ENCODE measurements at places on chromosomes 2 and 18. TPM values are rescaled to one million over a fixed set of nuclear protein-coding genes. Genes with fewer than 3 reads are reported as not detected.

- no peak for DNase-seq
- H3K27me3 ChIP-seq = peaks cover 4% of the 10 kb centered on the region
- no peaks in the 10 kb centered on the region for H3K4me1 ChIP-seq
- H3K27ac ChIP-seq = no peak overlapping the region
Measured at GRCh38 chr2:118371515-118371914, 283.2 kb downstream of the INSIG2 start.

DNA sequence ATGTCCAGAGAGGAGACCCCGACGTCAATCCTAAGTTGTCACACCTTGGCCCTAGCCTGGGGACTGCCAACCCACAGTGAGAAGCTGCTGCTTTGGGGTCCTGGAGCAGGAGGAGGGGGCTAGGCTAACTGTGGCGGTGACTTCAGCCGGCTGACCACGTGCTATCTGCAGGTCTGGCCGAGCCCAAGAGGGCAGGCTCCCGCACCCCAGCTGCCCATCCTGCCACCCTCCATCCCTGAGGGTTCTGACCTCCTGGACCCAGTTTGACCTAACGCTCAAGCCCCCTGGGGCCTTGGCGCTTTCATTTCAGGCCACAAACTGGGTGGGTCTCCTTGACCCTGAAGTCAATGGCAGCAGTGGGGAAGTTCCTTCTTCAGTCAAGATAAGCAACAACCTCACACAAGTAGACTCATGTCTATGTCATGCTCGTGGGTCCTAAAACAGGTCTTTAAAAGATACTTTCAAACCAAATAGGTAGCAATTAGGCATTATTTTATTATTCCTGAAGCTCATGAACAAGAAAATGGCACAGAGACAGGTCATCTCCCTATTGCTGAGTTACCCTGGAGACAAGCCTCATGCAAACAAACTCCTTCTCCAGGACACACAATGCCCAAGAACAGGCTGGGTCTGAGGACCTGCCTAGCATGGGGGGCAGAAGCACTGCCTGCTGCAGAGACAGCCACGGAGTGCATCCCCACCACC lies 2.3 kb downstream of the HES6 start:
- H3K36me3 ChIP-seq = no peaks in the 10 kb centered on the region
- H3K27me3 ChIP-seq = no peaks in the 10 kb centered on the region
- H3K4me1 ChIP-seq = no peaks in the 10 kb centered on the region
- H3K4me3 ChIP-seq = no peak overlapping the region
- DNase-seq = no peak

DNMT3A gene
- total RNA-seq = 29.3 TPM

GRCh38 chr2:181250691-181251090 lies 206.5 kb upstream of the ITGA4 start:
- no peaks in the 10 kb centered on the region for H3K4me1 ChIP-seq
- H3K4me3 ChIP-seq = no peak overlapping the region
- no peak for DNase-seq

PARD3B gene
- 3.6 TPM for total RNA-seq

RIT2 gene
- not detected for total RNA-seq

DNA sequence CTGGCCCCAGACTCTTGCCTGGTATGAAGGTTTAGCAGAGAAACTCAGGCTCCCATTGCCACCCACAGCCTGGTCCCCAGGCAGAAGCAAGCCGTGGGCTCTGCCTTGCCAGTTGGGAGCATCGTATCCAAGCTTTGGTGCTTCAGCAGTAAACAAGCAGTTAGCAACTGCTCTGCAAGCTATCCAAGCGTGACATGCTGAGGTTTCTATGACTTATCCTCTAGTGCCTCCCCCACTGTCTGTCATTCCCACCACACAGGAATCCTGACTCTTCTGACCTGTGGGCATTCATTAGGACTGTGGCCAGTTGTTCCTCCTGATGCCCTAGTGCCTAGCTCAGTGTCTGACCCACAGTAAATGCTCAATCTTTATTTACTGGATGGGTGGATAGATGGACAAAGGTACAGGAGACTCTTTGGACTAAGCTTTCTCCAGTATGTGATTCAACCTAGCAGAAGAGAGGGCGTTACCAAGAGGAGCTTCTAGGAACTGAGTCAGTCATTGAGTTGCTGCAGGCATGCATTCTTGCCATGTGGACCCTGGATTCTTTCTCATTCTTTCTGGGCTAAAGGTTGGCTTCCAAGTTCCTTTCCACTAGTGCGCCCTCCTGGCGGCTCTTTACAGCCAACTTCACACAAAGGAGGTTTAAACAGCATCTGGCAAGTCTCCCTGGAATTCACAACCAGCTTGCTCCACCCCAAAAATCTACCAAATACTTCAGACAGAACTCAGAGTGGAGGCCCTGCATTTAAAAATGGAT lies 40.6 kb upstream of the MRPL19 start:
- DNase-seq = no peak
- H3K27ac ChIP-seq = no peak overlapping the region
- no peaks in the 10 kb centered on the region for H3K36me3 ChIP-seq
- no peak overlapping the region for H3K4me3 ChIP-seq

GRCh38 chr2:70388128-70388527 lies 86.3 kb upstream of the FAM136A start:
- H3K27me3 ChIP-seq = no peaks in the 10 kb centered on the region
- H3K4me1 ChIP-seq = no peaks in the 10 kb centered on the region
- H3K4me3 ChIP-seq = no peak overlapping the region
- no peak for DNase-seq
- H3K27ac ChIP-seq = no peak overlapping the region

POTEC gene
- not detected for total RNA-seq

GRCh38 chr2:170260188-170260587 lies 82.2 kb downstream of the MYO3B start:
- no peaks in the 10 kb centered on the region for H3K36me3 ChIP-seq
- H3K4me3 ChIP-seq = no peak overlapping the region
- no peaks in the 10 kb centered on the region for H3K27me3 ChIP-seq

GRCh38 chr2:85291425-85292023 lies 36.3 kb downstream of the TGOLN2 start:
- no peak overlapping the region for H3K4me3 ChIP-seq
- 0 out of 2 replicates have a peak, but pooled peaks cover 2% of the 10 kb centered on the region for H3K36me3 ChIP-seq
- H3K27ac ChIP-seq = no peak overlapping the region
- H3K4me1 ChIP-seq = peaks cover 13% of the 10 kb centered on the region
- DNase-seq = no peak

NTSR2 gene
- total RNA-seq = 0.15 TPM

SERPINB7 gene
- not detected for total RNA-seq

DNA sequence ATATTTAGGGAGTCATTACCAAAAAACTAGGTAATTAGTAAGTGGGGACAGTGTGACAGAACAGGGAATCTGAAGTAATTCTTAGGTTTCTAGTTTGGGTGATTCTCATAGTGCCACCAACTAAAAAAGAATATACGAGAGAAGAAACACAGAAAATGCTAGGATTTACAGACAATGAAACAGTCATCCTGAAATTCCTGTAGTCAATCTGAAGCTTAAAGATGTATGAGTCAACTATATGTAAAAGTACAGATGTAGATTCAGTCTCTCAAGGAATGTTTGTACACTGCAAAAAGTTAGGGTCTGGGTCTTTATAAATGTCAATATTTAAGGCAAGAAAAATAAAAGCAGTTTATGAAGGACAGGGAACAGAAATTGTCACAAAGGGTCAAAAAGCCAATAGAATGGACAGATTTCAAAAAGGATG lies 107.0 kb downstream of the STRN start:
- H3K27ac ChIP-seq = no peak overlapping the region
- no peaks in the 10 kb centered on the region for H3K4me1 ChIP-seq
- H3K4me3 ChIP-seq = no peak overlapping the region
- H3K36me3 ChIP-seq = peaks cover 4% of the 10 kb centered on the region
- no peaks in the 10 kb centered on the region for H3K27me3 ChIP-seq

DNA sequence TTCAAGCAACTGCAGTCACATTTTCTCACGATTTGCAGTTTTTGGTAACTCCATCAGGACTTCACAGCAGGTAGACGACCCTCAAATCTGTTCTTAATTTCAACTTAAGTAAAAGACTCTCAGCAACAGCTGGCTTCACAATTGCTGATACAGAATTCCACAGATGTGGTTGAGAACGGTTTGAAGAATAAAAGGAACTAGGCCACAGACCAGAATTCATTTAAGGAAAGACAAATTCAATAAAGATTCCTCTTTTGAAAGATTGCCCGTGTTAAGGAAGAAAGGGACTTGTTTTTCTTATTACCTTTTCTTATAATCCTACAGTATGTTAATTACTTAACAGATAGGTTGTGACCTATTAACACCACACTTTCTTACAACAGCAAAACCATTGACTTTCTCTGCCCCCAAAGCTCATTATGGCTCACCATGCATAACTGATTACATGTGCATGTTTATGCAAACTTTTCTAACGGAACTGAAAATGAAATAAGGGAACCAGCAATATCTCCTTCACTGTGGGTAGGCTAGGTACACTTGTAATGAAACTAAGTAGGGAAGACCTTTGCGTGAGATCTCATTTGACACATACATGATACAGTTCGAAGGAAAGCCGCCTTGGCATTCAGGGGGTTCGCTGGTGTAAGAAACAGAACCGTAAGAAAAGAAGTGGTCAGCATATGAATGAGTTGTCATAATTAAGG lies 4.7 kb upstream of the ZNF516 start:
- peaks cover 5% of the 10 kb centered on the region for H3K4me1 ChIP-seq
- no peak overlapping the region for H3K27ac ChIP-seq
- no peak overlapping the region for H3K4me3 ChIP-seq
- H3K27me3 ChIP-seq = peaks cover 11% of the 10 kb centered on the region
- no peak for DNase-seq

DNA sequence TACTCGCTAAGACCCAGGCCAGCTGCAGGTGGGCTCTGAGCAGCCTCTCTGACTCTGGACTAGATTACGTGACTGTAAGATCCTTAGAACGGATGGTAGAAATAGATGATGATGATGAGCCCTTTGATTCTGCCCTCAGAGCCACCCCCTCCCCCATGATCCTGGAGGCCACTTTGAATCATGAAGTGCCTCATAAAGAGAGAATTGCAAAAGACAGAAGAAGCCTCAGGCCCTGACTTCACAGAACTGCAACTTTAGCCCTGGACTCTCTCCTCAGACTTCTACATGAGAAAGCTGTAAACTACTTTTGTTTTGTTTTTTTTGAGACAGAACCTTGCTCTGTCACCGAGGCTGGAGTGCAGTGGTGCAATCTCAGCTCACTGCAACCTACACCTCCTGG lies 15.4 kb upstream of the TET3 start:
- no peak overlapping the region for H3K27ac ChIP-seq
- H3K4me3 ChIP-seq = no peak overlapping the region
- DNase-seq = no peak
- no peaks in the 10 kb centered on the region for H3K4me1 ChIP-seq
- H3K36me3 ChIP-seq = no peaks in the 10 kb centered on the region
- H3K27me3 ChIP-seq = no peaks in the 10 kb centered on the region

DNA sequence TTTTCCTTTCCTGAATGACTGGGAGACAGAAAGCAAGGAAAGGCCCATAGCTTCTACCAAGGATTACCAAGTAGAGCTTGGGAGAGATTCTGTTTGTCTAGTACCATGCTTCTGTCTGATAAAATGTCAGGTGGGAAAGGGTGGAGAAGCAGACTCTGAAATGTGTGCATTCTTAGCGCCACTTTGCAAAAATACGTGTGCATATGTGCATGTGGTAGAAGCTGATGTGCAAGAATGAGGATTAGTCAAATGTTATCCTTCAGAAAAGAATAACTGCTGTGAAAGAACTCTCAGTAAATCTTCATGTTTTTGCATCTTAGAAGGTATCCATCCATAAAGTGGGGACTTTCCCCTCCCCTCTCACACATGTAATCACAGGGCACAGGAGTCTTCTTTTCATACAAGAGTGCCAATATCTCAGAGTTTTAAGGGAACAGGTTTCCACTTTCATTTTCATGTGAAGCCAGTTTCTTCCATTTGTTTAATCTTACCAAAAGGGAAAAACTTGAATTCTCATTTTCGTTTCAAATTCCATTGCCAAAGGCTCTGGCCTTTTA lies 15.4 kb upstream of the DGKD start:
- no peaks in the 10 kb centered on the region for H3K36me3 ChIP-seq
- no peak overlapping the region for H3K27ac ChIP-seq

DNA sequence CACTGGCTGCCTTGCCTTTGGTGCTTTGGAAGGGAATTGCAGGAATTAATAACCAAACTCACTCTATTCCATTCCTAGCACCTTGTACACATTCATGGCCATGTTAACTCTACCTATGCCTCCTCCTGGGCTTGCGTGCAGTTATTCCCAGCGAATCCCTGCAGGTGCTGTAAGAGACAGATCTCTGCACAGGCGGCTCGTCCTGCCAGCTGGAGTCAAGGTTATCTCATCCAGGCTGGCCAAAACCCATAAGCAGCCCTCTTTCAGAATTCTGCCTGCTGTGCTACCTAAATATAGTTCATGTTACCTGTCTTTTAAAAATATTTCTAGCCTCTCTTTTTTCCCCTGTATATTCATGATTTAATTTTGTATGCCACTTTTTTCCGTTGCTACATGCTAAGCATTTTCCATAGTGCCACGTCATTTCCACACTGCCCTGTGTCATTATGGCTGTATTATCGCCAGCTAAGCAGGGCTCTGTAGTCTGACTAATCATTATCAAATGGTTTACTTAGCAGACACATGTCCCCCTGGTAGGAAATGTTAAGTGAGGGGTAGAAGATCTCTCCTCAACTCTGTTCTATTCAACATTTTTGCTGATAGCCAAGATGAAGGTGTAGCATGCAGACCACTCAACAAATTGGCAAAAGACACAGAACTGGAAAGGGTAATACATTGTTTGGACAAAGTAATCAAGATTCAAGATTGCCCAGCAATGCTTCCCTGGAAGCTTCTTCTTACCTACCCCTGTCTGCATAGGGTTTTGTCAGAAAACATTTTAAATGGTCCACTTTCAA lies 79.7 kb upstream of the TAF1B start:
- DNase-seq = no peak
- H3K4me1 ChIP-seq = peaks cover 1% of the 10 kb centered on the region
- no peak overlapping the region for H3K27ac ChIP-seq
- no peak overlapping the region for H3K4me3 ChIP-seq
- no peaks in the 10 kb centered on the region for H3K36me3 ChIP-seq

DNA sequence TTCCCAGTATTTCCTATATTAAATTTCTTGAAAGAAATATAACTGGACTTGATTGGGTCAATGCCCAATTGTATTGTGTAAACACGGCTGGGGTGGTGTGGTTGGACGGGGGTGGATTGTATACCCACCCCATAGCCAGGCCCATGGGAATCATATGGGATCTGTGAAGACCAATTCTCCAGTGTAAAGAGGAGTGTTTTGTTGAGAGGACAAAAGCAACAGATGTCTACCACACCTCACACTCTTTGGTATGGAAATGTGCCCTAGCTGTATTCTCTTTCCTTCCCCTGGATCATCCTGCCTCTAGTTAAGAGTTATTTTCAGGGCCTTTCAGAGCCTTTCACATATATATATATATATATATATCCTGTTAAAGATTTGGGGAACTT lies 57.5 kb upstream of the TGIF1 start:
- no peak for DNase-seq
- no peak overlapping the region for H3K27ac ChIP-seq
- no peaks in the 10 kb centered on the region for H3K4me1 ChIP-seq
- no peaks in the 10 kb centered on the region for H3K27me3 ChIP-seq

ALPI gene
- total RNA-seq = not detected

- H3K27me3 ChIP-seq = no peaks in the 10 kb centered on the region
- no peaks in the 10 kb centered on the region for H3K36me3 ChIP-seq
- no peaks in the 10 kb centered on the region for H3K4me1 ChIP-seq
- H3K4me3 ChIP-seq = no peak overlapping the region
- no peak for DNase-seq
Measured at GRCh38 chr18:67475673-67476072, 40.8 kb downstream of the DSEL start.

C1GALT1C1L gene
- total RNA-seq = 0.54 TPM

DUSP2 gene
- total RNA-seq = 4.9 TPM

HOXD4 gene
- 1.4 TPM for total RNA-seq

- H3K27ac ChIP-seq = no peak overlapping the region
- DNase-seq = no peak
- no peak overlapping the region for H3K4me3 ChIP-seq
Measured at GRCh38 chr2:207951734-207952470, 73.4 kb downstream of the PLEKHM3 start.

BOLL gene
- not detected for total RNA-seq
